ENCODE measurements at places on chromosomes 7 and 10.

GRCh38 chr10:114252883-114253282 is 13.8 kb downstream of the VWA2 start:
- DNase-seq, result no peak

GRCh38 chr10:17918187-17918903 is 33.4 kb upstream of the SLC39A12 start:
- DNase-seq, result no peak

DNA sequence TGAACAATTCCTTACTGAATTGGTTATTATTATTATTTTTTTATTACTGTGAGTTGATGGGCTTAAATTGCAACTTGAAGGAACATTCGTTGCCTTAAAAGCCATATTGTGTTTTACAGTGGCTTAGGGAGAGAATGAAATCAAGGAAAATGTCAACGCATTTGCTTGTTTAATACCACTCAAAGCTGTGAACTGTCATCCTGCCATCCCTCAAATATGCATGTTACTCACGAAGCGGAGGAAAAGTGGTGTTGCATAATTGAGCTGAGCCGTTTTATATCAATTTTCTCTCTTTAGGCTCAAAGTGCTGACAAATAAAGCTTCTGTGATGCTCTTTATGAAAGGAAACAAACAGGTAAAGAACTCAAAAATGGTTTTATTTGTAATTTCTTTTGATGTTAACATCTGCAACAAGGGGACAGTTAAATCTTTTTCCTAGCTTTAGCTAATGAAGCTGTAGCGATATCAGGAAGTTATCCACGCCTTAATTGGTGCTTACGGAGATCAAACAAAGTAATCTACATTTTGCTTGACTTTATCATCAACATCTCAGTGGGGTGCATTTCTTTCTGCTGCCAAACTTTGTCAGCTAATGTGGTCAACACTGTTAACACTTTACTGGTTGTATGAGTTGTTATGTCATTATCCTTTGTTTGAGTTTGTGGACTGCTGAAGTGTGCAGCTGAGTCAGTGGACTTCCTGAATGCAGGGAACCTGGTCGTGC is 33.1 kb downstream of the GLRX3 start:
- DNase-seq, result no peak

- DNase-seq, result no peak
These were observed 342.7 kb downstream of the LRMDA start for GRCh38 chr10:75773813-75774782.

- DNase-seq, result no peak
These were observed 173.1 kb downstream of the JCAD start for GRCh38 chr10:29886299-29886698.

GRCh38 chr10:1858547-1858946 is 121.2 kb upstream of the ADARB2 start:
- no peak for DNase-seq

DNA sequence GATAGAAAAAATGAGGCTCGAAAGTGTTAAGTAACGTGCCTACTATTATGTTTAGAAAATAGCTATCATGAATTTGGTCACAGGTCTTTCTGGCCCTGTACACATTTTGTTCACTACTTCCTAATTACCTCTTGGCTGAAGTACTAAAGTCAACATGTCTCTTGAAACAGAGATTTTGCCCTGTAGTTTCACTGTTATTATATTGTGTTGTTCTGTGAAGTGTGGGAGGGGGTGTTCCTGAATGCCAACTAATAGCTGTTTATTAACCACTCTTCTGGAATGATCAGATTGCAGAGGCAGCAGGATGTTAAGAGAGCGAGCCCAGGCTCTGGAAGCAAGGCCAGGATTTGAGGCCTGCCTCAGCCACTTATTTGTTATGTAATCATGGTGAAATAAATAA is 72.1 kb downstream of the RNF133 start:
- DNase-seq, result no peak

DNA sequence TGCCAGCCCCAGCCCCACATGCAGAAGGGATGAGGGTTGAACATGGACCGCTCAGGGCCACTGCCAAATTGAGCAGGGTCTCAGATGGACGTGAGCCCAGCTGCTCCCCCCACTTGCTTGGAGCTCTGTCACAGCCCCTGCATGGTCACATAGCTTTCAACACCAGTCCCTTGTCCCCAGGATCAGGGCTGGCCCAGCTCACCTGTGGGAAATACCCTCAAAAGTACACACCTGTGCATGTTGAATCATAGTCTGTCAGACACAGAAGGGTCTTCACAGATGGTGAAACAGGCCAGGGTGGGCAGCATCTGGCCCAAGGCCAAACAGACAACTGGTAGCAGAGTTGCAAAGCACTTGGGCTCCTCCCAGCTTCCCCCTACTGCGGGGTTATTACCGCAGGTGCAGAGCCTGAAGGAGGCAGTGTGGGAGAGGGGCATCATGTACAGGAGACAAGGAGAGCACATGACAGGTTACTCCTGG is 77.6 kb upstream of the UNC5B start:
- DNase-seq, result no peak
